Activated T-cell treated with anti-CD3 and anti-CD28 coated beads, Interleukin-2, amount 50 U/mL, for 4 hours (primary cell): ENCODE measurements at places on chromosomes 11 and 22. TPM values are rescaled to one million over a fixed set of nuclear protein-coding genes. Genes with fewer than 3 reads are reported as not detected.

The OVOL1 gene
- 0.05 TPM for total RNA-seq

The CCDC15 gene
- 1.4 TPM for total RNA-seq

The MCAT gene
- 33.5 TPM for total RNA-seq

The VPREB1 gene
- total RNA-seq: not detected

The HEPHL1 gene
- total RNA-seq: not detected

The TSPAN32 gene
- 2.9 TPM for total RNA-seq

The CCDC134 gene
- total RNA-seq: 18.4 TPM

The RAB36 gene
- 0.47 TPM for total RNA-seq

The CALCB gene
- total RNA-seq: 1.4 TPM

The MISFA gene
- total RNA-seq: 0.61 TPM

DNA sequence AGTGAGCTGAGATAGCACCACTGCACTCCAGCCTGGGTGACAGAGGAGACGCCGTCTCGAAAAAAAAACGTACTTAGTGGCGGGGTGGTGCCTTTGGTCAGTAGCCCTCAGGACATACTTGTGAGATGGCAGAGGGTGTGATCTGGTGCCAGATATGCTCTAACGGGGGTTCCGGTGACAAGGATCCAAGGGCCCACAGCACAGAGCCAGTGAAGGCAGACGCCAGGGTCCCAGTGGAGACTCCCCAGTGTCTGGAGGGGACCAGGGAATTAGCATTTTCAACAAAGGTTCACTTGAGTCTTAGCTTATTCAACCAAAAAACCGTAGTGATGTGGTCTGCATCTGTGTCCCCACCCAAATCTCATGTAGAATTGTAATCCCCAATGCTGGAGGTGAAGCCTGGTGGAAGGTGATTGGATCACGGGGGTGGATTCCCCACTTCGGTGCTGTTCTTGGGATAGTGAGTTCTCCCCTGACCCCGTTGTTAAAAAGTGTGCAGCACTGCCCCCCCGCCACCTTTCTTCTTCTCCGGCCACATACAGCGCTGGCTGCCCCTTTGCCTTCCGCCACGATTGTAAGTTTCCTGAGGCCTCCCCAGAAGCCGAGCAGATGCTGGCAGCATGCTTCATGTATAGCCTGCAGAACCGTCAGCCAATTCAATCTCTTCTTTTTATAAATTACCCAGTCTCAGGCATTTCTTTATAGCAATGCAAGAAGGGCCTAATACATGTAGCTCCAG is 26.6 kb upstream of the OSBPL5 start:
- DNase-seq: no peak

DNA sequence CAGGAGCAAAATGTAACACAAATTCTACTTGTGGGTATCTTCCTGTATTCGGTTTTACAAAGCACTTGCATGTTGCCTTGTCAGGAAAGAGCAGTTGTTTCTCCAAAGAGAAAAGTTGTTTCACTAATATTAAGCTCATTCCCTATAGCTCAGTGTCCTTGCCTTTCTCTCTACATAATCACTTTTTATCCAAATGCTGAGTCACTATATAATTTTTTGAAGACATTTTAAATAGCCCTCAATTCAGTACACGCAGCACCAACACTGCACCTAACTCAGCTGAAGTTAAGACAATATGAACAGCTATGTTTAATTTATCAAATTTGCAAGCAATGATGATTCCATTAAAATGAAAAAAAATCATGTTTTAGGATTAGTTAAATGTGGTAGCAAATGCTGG is 14.5 kb upstream of the MRTFA start:
- DNase-seq: no peak

DNA sequence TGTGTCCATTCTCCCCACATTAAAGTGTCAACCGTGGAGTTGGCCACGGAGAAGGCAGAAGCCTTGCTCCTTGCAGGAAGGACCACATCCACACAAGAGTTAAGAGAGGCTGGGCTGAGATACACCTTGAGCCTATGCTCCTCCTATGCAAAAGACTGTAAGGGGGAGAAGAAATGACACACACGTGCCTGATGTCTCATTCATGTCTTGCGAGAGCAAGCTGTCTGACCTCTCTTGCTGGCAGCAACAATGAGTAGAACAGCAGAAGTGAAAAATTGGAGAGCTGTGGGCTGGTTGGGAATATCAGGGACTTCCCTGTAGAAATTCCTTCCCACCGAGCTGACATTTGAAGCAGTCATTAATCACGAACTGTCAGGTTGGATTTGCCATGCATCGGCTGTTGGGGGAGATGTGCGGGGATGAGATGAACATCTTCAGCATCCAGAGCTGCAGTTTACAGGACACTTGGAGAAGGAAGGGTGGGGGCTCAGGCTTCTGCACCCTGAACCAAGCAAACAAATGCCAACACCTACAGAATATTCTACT is 139.3 kb downstream of the MYO18B start:
- no peak for DNase-seq

- no peak for DNase-seq
Observed at GRCh38 chr11:19499999-19500398, 212.6 kb upstream of the NAV2 start.

DNA sequence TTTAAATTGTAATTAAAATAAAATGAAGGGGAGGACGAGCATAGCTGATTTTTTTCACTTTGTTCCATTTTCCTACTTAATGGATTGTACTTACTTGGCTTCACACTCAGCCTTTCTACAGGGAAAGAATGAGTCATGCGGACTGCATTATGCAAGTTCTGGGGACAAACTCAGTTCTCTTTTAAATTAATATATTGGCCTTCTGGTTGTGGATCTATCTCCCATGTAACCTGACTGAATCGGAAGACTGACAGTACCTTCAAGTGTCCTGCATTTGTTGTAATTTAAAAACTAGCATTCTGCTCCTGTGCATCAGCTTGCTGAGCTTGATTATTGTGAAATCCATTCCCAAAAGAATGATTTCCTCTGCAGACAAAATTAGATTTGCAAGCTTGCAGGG is 12.2 kb downstream of the OR8D1 start:
- no peak for DNase-seq

DNA sequence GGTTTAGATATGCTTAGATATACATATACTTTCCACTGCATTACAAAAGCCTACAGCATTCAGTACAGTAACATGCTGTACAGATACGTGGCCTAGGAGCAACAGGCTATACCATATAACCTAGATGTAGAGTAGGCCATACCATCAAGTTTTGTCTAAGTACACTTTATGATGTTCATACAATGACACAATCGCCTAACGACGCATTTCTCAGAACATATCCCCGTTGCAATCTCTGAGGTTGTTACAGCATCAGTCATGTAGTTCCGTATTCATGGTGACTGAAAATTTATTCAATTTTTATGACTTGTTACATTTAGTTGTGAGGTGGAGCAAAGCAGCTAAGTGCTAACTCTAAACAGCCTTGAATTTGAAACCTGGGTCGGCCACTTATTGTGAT is 6.7 kb downstream of the ZBTB44 start:
- no peak for DNase-seq

GRCh38 chr11:104883342-104883741 is 14.9 kb downstream of the CASP12 start:
- no peak for DNase-seq

GRCh38 chr11:62338218-62338617 is 970 bp downstream of the ASRGL1 start:
- no peak for DNase-seq

- no peak for DNase-seq
Observed at GRCh38 chr11:36053281-36053680, 109.4 kb downstream of the LDLRAD3 start.

DNA sequence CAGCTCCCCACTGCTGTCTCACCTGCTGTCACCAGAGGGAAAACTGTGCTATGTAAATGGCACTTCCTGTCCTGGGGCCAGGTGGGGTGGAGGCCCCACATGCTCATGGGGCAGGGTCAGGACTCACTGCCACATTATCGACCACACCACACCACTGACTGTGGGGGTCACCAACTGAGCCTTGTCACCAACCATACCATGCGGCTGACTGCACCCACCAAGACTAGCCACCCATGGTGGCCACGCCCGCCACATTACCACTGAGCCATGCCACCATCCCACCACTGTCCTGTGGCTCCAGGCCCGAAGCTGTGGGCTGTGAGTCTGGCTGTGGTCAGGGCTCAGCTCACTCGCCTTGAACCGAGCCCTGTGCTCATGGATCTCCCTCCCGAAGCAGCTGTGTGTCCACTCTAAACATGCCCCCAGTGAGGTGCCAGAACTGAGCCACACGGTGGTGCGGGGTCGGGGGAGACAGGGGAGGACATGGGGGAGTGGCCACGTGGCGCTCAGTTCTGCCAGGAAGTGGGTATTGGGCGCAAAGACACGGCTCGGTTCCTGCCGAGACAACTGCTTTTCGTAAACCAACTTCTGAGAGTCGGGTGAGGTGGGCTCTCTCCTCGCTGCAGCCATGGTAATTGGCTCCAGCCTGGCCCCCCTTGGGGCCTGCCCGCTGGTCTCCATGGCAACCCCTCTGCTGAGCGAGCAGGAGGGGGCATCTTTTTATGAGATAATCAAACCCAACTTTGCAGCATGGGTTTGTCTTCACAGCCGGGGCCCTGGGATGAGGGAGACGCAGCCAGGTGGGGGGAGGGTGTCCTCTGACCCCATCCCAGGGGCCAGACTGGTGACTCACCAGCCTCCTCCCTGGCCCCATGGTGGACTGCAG is 23.2 kb downstream of the RTN4R start:
- peak; percentile 36 for DNase-seq

DNA sequence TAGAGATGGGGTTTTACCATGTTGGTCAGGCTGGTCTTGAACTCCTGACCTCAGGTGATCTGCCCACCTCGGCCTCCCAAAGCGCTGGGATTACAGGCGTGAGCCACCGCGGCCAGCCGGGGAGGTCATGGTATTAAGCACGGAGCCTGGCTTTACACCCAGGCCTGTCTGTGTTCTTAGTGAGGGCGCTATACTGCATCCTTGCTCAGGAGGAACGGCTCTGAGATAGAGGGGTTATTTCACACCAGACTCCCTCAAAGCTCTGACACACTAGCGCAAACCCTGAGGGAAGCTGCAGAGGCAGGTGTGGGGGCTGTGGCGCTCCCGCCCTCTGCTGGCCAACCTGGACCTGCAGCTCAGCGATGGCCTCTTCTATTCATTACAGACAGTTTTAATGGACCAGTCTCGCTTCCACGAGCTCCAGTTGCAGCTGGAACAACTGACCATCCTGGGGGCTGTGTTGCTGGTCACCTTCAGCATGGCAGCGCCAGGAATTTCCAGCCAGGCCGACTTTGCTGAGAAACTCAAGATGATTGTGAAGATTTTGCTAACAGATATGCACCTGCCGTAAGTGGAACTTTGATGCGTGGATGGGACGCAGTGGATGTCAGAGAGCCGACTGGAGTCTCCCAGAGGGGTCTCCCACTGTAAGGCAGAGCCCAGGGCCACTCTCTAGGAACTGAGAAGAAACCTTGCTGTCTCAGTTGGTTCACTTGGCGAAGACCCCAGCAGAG is 26.2 kb downstream of the TCP11L1 start:
- DNase-seq: peak; percentile 76

GRCh38 chr11:910044-910588 is 494 bp downstream of the CHID1 start:
- DNase-seq: peak; percentile 54

GRCh38 chr22:45878901-45879551 is 97.9 kb downstream of the WNT7B start:
- no peak for DNase-seq

DNA sequence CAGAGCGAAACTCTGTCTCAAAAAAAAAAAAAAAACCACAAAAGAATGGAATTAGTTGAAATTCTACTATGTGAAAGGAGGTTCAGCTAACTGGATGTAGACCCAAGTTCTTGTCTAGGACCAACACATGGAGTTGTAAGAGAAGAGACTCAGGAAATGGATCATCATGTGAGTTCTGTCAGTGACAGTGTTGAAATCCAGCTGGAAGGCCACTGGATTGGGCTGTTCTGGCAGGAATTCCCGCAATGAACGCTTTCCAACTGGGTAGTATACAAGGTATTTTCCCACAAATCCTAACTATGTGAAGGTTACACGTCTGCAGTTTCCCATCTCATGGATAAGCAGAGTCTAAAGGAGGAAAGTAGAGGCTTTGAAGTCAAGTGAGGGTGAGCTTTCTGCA is 151.2 kb downstream of the MAML2 start:
- DNase-seq: no peak

DNA sequence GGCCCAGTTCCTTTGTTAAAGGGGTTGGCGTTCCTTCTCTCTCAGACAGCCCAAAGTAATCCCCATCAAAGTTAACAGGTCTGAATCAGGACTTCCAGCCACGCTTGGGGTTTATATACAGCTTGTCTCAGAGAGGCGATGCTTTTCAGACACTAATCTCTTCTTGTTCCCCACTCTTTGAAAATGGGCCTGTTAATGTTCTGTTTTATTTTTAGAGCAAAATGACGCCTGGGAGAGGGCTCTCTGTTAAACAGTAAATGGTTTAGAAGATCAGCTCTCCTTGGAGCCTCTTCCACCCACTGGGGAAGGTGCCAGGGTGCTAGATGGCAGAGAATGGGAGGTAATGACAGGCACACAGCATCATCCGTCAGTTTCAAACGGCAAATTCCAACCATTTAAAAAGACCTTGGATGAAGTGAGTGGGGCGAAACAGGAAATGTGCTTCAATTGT is 235.9 kb upstream of the NARS2 start:
- DNase-seq: no peak

DNA sequence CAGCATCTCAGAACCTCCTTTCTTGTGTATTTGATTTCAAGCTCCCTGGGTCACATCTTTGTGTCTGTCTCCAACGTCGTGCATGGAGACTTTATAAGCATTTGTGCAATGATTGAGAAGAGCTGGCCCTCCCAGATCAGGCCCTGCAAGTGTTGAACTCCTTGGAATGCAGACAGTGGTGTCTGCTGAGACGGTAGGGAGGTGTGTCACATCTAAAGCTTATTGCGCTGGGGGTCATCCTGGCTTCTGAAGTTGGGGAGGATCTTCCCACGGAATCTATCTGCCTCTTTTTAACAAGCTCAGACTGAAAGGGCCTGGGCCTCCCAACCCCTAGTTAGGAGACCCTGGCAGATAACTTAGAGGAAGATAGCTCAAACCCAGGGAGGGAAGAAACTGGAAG is 6.7 kb downstream of the APLNR start:
- DNase-seq: no peak
